ENCODE measurements at places on chromosomes 16 and 17.

DNA sequence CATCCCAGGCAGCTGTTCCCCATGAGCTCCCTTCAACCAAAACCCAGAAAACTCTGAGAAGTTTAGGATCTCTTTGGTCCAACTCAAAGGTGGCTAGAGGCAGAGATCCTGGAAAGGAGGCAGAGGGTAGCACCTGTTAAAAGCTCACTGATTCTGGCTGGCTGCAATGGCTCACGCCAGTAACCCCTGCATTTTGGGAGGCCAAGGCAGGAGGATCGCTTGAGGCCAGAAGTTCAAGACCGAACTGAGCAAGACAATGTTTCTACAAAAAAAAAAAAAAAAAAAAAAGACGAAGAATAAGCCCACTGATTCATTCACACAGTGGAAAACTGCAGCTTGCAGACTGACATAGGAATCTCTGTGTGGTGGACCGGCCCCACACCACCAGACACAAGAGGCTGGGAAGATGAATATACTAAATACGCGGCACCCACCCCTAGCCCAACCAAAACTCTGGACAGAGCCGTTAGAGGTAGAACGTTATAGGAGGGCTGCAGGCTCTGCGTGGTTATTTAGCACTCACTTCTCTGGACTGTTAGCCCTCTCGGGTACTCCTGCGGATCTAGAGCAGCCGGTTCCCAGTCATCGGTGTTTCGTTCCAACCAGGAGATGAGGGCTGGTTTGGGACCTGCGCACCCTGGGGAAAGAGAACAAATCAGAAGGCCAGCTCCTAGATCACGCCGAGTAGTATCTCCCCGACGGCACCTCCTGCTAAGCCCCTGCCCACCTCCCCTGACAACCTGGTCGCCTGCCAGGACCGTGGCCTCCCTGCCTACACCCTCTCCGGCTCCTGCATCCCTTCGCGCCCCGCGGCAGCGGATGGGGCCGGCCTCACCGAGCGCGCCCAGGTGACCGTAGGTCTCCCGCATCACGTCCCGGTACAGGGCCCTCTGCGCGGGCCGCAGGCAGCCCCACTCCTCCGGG, 925 bp downstream of the ZNF689 start:
- peak; percentile 35 for DNase-seq

DNA sequence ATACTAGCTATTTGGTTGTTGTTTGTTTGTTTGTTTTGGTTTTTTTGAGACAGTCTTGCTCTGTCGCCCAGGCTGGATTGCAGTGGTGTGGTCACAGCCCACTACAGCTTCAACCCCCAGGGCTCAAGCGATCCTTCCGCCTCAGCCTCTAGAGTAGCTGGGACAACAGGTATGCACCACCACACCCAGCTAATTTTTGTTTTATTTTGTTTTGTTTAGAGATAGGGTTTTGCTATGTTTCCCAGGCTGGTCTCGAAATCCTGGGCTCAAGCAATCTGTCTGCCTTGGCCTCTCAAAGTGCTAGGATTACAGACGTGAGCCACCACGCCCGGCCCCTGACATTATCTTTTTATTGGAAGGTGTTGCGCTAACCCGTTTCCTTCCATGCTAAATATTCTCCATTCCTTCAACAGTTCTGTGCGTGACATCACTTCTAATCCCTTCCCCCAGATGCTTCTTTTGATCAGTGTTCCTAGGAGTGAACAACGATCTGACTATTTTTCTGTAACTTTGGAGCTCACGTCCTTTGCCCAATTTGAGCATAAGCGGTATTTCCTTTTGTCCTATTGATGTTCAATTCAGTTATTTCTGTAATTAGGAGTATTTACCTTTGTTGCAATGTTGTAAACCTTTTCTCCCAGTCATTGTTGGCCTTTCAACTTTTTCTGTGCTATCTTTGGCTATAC, 30.2 kb upstream of the EMP2 start:
- DNase-seq, result no peak

GRCh38 chr17:66126231-66126630, 65.7 kb downstream of the CEP112 start:
- peak; percentile 9 for DNase-seq

DNA sequence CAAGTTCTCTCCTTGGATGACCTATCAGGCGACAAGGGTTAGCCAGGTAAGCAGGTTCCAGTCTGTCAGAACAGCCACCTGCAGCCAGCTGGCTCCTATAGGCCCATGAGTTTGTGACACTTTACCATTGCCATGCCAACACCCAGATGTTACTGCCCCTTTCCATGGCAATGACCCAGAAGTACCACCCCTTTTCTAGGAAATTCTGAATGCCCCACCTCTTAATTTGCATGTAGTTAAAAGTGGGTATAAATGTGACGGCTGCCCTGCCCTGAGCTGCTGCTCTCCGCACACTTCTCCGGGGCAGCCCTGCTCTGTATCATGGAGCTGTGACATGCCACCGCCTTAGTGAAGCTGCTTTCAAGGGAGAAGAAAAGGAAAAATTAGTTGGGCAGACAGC, 10.0 kb upstream of the SECTM1 start:
- no peak for DNase-seq

DNA sequence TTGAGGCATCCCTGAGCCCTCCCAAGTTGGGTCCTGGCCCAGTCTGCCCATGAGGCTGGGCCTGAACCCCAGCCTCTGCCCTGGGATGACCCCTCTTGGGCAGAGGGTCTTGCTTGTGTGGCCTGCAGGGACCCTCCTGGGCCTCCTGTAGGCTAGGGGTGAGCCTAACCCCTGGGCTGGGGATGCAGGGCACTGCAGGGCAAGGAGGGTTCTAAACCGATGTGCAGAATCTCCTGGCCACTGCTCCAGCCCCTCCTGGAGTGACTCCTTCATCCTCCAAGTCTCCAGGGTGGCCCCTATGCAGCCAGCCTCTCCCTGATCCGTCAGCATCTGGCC, 37.5 kb downstream of the LGALS9 start:
- DNase-seq, result no peak

GRCh38 chr17:82524540-82524939, 5.0 kb downstream of the FOXK2 start:
- no peak for DNase-seq

DNA sequence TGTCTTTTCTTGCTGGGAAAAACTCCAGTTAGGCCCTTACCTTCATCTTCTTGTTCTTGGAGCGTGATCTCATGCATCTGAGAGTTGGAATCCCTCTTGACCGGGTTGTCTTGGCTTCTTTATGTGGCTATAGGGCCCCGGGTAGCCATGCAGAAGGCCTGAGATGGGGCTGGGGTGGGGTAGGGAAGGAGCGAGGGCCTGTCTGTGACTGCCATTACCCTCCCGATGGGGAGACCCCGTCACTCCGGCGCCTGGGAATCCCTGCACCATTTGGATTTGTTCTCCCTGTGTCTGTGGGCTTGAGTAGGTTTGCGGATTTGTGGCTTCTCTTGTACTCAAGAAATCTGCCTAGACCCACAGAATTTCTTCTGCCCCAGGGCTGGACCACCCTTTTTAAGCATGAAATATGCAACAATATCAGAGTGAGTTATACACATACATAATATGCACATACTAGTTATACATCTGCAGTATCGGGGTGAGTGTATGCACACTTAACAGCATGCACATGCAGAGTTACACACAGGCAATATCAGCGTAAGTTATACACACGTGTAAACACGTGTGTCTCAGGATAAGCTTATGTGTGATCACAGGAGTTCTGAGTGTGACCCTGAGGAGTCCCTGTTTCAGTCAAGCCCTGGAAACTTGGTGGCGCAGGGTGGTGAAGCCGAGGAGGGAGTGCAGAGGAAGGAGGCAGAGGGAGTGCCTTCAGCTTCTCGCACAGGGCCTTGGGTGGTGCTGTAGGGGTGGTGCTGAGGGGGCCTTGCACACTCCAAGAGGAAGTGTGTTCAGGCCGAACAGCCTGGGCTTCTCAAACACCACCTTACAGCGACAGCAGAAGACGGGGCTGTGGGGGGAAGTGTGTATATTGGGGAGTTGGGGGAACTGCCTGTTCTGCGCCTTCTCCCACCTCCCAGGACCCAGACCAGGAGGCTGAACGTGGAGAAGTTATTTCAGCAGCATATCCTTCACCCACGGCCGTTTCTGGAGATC, 18.5 kb downstream of the CCDC42 start:
- no peak for DNase-seq

DNA sequence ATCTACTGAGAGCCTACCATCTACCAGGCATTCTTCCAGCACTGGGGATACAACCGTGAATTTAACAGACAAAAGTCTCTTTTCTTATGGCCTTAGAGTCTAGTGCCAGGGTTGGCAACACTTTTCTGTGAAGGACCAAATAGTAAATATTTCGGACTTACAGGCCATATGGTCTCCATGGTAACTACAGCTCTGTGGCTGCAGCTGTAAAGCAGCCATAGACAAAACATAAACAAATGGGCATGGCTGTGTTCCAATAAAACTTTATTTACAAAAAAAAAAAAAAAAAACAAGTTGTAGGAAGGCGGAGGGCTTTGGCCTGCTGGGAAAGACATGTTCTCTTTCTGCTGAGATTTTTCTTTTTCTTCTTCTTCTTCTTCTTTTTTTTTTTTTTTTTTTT, 98.7 kb downstream of the ABCC12 start:
- no peak for DNase-seq

DNA sequence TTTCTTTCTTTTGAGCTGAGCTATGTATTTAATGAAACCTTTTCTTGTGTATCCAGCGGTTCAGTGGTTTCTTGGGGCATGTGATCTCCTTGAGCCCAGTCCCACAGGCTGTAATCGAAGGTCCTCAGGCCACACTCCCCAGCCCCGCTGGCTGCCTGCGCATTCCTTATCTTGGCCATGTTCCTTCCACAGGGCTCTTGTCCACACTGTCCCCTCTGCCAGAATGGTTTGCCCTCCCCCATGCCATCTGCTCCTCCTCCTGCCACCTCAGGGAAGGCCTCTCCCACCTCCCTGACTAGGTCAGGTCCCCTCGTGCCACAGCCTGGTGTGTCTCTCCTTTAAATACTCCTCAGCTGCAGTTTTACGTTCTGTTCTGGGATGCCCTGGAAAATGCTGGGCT, 12.1 kb upstream of the NLRC5 start:
- DNase-seq, result no peak

- no peak for DNase-seq
Measured at GRCh38 chr16:56684256-56684925, 2.1 kb downstream of the MT1X start.

DNA sequence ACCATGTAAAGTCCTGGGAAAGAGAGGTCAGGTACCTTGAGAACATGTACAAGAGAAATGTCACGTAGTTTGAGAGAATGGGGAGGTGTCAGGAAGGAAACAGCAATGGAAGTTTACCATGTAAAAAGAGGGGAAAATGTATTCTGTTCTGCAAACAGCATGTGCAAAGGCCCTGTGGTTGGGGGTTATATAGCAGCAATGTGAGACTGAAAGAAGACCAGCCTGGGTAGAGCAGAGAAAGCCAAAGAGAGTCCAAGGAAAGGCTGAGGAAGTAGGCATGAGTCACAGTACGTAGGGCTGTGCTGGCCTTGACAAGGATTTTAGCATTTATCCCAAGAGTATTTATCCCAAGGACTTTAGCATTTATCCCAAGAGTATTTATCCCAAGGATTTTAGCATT, 141.3 kb upstream of the CACNG3 start:
- DNase-seq, result no peak

DNA sequence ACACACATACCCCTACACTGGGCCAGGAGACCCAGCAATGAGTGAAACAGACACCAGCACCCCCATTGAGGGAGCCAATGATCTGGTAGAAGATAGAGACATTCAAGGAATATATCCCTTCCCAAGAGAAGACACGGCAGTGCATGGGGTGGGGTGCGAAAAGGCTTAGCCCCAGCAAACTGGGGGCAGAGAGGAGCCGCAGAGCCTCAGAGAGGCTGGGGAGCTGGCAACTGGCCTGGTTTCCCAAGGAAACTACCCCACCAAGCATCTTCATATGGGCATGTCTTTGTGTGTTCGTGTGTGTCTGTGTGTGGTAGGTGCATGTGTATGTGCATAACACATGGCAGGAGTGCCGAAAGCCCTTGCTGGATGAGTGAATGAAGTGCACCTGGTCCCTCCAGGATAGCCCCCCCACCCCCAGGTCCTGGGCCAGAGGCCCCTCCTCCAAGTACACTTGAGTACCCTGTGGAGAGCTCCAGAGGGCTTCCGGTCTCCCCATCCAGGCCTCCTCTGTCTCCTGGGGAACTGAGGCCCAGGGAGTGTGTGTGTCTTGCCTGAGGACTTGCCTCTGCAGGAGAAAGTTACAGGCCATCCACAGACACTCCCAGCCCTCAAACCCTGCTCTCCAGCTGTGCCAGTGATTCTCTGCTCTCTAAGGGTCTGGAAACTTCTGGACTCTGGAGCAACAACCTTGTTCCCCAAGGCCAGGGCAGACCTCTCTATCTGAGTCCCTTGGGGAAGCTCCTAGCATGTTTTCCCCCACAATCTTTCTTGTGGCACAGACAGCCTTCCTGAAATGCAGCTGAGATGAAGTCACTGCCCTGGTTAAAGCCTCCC, 15.9 kb downstream of the TBX2 start:
- DNase-seq, result no peak

- DNase-seq, result no peak
Measured at GRCh38 chr17:9865586-9865985, 39.5 kb downstream of the RCVRN start.

GRCh38 chr16:79483336-79483735, 117.2 kb downstream of the MAF start:
- DNase-seq, result no peak

GRCh38 chr16:31202414-31203375, at the start of gene PYCARD:
Gene PYCARD (minus strand): TSS chr16:31202760. CDS start chr16:31202690, 70 bp downstream.
- no peak for DNase-seq

GRCh38 chr17:75743625-75744206, 21.3 kb downstream of the GALK1 start:
- DNase-seq, result no peak

- DNase-seq, result peak; percentile 79
Measured at GRCh38 chr16:14562691-14563491, 67.2 kb downstream of the PARN start.

DNA sequence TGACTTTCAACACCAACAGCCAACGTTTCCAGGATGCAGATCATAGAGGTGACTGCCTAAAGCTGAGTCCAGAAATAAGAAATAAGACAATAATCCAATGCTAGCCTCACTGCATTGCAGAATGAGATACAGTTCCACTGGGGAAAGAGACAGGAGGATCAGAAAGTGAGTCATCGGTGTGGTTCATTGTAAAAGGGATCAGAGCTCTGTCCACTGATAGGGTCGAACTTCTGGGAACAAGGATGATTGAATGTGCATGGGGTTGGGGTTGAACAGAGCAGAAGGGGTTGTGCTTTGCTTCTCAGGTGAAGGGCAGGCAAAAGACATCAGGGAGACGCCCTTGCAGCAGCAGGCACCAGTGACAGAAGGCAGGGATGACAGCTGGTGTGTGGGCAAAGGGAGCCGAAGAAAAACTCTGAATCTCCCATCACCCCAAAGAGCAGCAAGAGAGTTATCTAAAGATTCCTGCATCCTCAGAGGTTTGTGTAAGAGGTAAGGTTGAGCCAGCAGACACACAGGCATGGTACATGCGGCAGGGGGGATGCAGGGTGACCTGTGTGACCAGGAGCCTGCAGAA, 16.4 kb downstream of the CLEC10A start:
- peak; percentile 28 for DNase-seq

GRCh38 chr16:72620348-72620747, 427.6 kb downstream of the ZFHX3 start:
- DNase-seq, result no peak

- DNase-seq, result no peak
Measured at GRCh38 chr16:89242795-89243200, 25.3 kb downstream of the ZNF778 start.

- DNase-seq, result no peak
Measured at GRCh38 chr16:50227120-50227519, 39.2 kb upstream of the ADCY7 start.

Measured in fibroblast of the aortic adventitia (primary cell).